ENCODE measurements at places on chromosomes 3 and 15.

DNA sequence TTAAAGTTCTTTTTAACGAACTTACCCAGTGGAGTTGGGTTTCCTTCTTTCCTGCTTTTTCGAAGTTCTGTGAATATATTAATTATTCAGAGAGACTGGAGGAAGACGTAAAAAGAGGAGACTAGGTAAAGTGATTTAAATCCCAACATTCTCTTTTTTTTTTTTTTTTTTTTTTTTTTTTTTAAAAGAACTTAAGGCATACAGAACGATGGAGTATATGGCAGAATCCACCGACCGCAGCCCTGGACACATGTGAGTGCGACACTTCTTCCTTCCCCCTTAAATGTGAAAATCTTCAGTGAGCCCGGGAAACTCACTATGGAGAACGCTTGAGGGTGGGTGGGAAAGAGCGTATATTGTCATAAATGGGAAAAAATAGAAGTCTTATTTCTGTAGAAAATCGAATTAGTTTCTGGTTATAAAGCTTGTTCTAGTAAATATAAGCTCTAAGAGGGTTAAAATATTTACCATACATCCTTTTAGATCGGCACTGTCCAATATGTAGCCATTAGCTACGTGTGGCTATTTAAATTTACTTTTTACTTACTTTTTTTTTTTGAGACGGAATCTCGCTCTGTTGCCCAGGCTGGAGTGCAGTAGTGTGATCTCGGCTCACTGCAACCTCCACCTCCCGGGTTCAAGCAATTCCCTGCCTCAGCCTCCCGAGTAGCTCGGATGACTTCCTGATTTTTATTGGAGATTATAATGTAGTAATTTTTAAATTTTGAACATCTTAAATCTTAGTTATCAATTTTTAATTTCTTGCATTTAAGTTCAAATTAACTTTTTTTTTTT lies 892 bp downstream of the NMD3 start:
- DNase-seq, result no peak

- DNase-seq, result no peak
These were observed 146.3 kb upstream of the RARB start for GRCh38 chr3:25281732-25282126.

- no peak for DNase-seq
These were observed 877 bp downstream of the NIT2 start for GRCh38 chr3:100335434-100335833.

DNA sequence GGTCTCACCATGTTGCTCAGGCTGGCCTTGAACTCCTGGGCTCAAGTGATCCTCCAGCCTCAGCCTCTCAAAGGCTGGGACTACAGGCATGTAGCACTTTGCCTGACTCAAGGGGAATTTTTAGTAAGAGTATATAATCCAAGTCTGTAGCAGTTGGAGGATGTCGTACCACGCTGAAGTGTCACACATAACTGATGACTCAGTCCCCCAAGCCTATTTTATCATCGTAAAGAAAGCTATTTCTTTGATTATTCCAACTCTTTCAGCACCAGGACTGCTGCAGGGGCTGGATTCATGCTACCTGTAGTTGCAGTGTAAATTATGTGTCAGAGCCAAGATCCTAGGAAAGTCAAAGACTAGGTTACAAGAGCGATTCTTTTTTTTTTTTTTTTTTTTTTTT lies 1.4 kb upstream of the PRKCI start:
- DNase-seq, result no peak

GRCh38 chr15:48244921-48245320 lies 38.8 kb downstream of the SLC12A1 start:
- no peak for DNase-seq
